ENCODE measurements at places on chromosomes 13 and 19. TPM values are rescaled to one million over a fixed set of nuclear protein-coding genes. Genes with fewer than 3 reads are reported as not detected.
A peak's percentile ranks its signal among the peaks of the same experiment; 100 is the strongest.

GRCh38 chr13:34207334-34207733 lies 389.4 kb downstream of the RFC3 start:
- no peak for DNase-seq

Gene DCT
- not detected for total RNA-seq

DNA sequence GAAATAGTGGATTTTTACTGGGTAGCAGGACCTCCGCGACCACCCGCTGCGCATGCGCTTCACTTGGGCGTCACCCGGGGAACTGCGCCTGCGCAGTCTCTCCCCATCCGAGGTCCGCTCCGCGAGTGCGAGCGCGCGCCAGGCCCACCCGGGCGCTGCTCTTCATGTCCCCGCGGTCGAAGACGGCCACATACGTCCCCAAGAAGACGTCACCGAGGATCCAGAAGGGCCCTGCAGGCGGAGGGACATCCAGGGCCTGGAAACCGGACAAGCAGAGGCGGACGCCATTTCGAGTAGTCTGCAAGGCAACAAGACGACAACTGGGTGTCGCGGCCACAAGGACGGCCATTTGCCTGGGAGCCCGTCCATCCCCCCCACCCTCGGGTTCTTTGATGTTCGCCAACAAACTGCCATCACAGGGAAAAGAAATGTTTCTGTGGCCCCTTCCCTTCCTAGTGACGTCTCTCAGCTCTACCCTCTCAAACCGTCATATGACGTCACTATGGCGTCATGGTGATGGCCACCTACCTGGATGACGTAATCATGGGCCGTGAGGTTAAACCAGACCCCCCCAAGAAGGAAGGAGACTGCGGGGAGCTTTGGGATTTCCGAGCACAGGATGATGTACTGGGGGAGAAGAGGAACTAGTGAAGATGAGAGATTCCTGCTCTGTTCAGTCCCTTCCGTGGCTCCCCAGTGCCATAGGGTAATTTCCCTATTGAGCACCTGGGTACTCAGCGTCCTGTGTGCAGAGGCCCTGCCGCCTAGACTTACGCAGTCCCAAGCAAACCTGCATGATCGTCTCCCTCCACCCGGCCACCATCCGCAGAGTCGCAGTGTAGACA lies 6.7 kb downstream of the NAPSA start:
- peak; percentile 80 for DNase-seq

DNA sequence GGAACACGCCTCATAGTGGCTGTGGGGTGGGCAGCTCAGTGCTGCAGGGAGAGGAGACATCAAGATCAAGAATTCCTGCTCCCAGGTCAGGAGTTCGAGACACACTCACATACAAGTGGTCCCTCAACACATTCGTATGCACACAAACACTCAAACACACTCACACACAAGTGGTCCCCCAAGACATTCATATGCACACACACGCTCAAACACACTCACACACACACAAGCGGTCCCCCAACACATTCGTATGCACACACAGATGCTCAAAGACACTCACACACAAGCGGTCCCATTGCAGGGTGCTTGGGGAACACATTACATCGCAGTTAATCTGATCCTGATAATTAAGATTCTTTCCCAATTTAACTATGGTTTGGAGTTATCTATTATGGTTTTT lies 28.2 kb downstream of the FCGBP start:
- DNase-seq: no peak

DNA sequence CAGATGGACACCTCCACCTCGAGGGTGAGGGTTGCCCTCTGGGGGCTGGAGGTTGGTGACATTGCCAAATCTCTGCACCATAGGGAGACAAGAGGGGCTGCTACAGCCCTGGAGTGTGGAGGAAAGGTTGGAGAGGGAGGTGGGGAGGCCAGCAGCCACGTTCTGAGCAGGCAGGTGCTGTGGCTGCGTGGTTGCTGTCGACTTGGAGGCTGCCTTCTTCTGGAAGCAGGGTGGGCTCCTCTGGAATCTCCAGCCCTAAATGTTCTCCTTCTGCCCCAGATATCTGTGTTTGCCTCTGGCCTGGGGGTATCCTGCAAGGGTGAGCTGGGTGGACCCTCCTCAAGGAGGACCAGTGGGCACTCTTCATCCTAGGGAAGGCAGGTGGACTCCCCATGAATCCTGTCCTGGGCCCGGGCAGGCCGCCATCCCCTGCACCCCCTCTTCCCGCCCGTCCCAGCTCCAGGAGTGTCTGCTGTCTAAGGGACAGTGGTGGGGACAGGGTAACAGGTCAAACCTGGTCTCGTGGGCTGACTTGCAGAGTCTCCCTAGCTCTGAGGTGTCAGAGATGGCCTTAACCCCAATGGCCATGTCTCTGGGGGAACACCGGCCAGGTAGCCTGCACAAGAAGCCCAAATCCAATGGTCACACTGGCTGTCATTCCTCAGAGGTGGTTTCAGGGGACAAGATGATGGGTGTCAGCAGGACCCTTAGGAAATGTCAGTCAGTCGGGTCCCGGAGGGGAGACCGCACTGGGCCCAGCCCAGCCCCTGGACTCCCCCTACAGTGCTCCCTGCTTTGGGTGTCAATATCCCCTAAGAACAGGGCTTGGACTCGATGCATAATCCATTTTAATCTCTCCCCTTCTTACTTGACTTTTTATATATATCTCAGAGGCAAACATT lies 32.3 kb upstream of the ZNF536 start:
- DNase-seq: no peak
